HAP-1 (cell line): ENCODE measurements at places on chromosomes 11 and 22.
A peak's percentile ranks its signal among the peaks of the same experiment; 100 is the strongest.

- no peak for DNase-seq
These were observed 26.3 kb downstream of the MEI1 start for GRCh38 chr22:41725510-41726110.

DNA sequence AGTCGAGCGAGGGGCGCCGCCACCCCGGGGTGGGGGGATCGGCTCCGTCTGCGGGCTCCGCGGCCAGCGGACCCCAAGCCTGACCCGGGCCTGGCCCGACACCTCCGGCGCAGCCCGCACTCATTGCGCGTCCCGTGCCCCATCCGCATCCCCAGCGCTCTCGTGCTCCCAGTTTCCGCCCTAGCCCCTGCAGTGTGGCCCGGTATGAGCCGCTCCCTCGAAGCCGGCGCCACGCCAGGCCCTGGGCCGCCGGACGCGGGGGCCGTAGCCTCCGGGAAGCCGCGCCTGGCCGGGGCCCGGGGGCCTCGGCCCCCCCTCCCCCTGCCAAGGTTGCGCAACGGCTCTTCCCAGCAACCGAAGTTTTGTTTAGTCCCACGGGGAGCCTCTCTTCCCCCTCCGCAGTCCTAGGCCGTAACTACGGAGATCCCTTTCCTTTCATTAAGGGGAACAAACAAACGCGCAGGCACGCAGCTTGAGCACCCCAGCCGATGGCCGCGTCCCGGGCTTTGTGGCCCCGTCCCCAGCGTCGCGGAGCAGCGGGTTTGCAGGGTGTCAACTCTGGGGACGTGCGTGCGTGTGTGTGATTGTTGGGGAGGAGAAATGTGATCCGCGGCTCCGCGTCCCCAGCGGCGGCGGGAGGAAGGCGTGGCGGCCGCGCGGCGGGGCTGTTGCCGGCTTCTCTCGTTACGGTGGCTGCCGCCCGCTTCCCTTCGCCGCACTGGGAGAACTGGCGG, 883 bp downstream of the HIPK3 start:
- DNase-seq, result peak; percentile 68

GRCh38 chr11:14269692-14270573, 89.0 kb downstream of the RRAS2 start:
- DNase-seq, result no peak

DNA sequence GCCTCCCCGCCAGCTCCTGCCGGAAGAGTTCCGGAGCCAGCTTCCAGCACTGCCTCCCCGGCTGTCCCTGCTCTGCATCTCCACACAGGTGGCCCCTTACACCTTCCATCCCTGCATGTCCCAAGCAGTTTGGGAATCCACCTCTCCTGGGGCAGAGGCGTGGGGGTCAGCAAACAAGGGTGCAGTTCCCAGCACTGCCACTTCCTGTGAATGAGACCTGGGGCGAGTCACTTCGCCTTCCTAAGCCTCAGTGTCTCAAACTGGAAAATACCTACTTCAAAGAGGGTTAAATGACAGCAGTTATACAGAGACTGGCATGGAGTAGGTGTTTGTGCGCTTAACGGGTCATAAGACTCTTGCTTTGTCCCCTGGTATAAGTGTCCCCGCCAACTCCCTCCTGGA, 5.2 kb downstream of the CYTH4 start:
- no peak for DNase-seq

GRCh38 chr11:25566298-25567200, 765.4 kb upstream of the ANO3 start:
- DNase-seq, result no peak

- DNase-seq, result peak; percentile 52
These were observed 2.2 kb upstream of the C11orf16 start for GRCh38 chr11:8934742-8935488.

- no peak for DNase-seq
These were observed 1.6 kb downstream of the DIXDC1 start for GRCh38 chr11:111938687-111939160.

DNA sequence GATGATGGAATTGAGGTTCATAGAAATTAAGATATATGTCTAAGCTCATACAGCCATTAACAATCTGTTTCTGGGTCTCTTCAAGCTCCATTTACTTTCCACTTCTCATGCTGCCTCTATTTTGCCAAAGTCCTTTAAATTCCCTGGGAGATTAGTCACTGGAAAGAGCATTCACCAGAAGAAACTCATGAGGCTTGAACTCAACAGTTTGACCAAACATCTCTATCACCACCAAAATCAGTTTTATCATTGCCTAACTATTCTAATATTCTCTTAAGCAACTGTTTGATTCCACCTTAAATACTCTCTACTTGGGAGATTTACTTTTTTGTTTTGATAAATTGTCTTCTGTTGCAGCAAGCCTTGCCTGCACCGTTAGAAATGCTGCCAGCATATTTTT, 881.3 kb downstream of the KCNA4 start:
- DNase-seq, result no peak

DNA sequence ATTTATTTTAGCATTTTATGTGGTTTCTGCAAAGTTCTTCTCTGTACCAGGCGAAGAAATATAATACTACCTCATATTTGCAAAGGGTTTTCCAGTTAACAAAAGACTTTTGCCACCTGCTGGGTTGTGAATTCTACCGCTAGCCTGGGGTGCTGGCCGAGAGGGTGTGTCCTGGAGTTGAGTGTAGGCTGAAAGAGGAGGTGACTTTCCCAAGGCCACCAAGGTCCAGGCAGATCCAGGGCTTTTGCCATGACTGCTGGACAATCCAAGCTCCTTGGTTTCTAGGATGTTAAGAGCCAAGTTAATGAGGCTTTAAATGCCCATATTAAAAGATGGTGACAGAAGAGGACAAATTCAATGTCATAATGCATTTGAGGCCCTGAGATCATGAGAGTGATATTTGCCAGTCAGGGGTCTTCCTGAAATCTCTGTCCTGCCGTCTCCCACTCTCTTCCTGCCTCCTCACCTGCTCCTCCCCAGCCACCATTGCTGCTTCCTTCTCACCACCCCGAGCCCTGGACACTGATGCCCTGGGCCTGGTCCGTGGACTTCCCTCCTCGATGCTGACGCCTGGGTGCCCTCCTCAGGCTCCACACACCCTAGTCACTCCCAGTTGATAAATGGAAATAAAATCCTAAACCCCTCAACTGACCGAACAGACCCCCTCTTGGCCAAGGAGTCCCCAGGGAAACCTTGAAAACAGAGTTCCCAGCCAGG, 825.6 kb downstream of the TBC1D22A start:
- DNase-seq, result no peak

DNA sequence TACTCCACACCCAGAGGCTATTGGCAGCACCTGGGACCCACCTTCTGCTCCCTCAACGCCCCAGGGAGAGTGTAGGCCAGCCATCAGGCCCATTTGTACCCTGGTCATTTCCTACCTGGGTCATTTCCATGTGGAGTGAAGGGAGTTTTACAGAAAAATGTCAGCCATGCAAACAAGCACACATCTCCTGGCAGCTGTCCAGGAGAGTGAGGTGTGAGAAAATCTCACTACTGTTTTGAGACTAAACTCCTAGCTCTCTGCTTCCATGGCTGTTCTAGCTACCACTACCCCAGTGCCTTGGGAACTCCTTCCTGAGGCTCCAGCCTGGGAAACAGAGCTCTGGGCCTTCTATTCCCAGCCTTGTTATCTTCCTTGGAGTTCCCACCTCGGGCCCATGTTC, 2.8 kb upstream of the TMPRSS13 start:
- DNase-seq, result no peak

GRCh38 chr11:77542296-77542695, 47.5 kb upstream of the AQP11 start:
- DNase-seq, result no peak

DNA sequence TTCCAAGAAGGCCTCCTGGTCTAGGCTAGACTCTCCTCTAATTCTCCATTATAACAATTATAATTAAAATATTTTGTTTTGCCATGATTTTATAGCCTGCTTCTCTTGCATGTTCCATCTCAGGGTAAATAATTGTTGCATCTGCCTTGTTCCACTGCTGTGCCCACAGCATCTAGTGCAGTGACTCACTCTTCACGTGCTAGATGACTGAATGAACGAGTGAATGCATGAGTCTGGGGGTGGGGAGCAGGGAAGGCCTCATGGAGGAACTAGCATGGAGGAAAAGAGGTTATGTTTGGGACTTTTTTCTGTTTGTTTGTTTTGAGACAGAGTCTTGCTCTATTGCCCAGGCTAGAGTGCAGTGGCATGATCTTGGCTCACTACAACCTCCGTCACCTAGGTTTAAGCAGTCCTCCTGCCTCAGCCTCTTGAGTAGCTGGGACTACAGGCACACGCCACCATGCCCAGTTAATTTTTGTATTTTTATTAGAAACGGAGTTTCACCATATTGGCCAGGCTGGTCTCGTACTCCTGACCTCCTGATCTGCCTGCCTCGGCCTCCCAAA, 5.2 kb upstream of the OAF start:
- DNase-seq, result no peak

DNA sequence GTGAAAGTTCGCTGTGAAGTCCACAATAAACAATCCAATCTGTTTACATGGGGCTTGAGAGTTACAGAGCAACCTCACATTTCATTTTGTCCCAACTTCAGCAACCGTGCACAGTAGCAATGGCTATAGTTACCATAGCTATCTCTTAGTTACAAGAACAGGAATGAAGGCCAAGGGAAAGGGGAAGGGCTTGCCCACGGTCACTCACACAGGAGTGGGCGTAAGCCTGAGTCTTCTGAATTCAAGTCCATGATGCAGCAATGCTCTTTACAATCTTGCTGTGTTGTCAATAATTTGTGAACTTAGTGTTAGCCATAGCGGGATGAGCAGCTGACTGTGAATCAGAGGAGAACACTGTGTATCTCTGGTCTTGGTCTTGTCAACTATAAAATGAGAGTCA, 102.9 kb downstream of the ADAMTS15 start:
- no peak for DNase-seq

DNA sequence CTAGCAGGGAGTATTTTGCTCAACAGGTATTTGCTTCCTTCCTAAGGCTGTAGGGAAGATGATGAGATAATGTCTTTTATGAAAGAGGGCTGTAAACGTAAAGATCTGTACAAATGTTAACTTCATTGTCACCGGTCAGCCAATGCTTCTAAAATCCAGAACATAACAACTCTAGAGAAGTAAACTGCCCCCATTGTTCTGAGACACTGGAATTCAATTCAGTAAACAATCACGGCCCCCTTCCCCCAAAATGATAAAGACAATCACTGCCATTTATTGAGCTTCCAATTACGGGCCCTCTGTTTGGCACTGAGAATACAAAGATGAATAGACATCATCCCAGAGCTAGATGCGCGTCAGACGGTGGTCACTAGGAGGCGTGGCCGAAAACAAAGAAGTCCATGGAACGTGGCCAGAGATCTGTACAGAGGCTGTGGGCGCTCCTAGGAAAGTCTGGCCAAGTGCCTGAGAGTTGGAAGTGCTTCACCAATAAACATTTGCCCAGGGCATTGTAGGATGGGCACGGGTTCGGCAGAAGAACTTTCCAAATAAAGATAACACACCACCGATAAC, 576 bp downstream of the TMEM258 start:
- DNase-seq, result peak; percentile 85

DNA sequence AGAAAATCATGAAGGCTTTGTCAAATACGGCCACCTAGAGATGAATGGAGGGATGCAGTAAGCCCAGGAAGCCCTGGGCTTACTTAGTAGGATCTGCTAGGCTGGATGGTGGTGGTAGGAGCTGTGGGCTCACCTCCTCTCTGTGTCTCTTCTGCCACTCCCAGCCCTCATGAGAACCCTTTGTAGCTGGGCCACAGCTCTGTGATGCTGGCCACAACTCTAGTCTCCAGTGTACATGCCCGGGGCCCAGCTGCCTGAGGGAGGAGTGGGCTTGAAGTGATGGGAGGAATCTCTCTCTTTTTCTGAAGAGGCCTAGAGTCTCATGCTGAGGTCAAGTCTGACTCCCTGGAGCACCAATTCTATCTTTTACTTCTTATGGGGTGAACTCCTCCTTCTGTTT, 32.4 kb upstream of the SYT13 start:
- no peak for DNase-seq

- peak; percentile 84 for DNase-seq
These were observed 6.9 kb downstream of the CDC42EP1 start for GRCh38 chr22:37566903-37567798.

DNA sequence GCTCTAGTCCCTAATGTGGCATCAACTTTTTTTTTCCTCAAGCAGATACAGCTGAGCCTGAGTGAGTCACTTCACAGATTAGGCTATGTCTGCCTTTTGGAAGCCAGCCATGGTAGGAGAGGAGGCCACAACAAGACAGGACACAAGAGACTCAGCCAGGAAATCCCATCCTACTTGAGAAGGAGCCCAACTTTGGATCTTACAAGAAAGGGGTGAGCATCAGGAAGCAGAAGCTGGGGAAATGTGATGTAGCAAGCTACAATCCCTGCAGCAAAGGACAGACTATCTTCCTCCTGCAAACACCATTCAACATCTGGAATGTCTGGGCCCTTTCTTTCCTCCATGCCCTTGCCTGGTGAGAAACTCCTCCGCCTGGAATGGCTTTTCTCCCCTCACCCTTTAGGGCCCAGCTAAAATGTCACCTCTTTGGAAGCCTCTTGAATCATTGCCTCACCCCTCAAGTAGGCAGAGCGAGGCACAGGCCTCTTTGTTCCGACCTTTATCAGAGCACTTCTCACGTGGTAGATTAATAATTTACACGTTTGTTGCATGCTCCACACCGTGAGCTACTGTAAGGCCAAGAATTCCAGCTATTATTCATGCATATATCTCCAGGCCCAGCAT, 156.4 kb upstream of the PITPNB start:
- no peak for DNase-seq

DNA sequence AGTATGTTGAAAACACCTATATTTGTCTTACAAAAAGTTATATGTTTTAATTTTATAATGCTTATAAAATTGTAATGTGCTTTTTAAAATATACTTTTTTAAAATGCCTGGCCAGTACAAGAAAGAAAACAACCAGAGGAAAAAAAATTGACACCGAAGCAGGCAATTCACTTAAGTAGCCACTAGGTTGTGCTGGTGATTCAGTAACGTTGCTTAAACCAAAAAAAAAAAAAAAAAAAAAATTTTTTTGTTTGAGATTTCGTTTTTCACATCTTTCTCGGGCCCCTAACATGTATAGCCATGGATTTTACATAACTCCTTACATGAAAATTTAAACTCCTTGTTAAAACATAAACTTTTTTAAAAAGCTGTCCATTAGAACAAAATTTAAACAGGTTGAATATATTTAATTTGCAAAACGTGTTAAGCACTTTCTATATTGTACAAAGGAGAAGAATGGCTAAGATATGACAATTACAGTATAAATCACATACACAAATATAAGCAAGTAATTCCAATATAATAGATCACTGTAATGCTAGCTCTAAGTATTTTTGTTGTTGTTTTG, 9.2 kb downstream of the OR8B4 start:
- DNase-seq, result peak; percentile 8

GRCh38 chr11:8061555-8062428, 19.2 kb upstream of the TUB start:
- no peak for DNase-seq
